ENCODE measurements at places on chromosomes 7 and 10. TPM values are rescaled to one million over a fixed set of nuclear protein-coding genes. Genes with fewer than 3 reads are reported as not detected.

Gene ANKRD30A
- total RNA-seq = not detected

Gene RPEL1
- total RNA-seq = not detected

Gene TMEM196
- total RNA-seq = not detected

Gene LDB3
- 27.4 TPM for total RNA-seq

DNA sequence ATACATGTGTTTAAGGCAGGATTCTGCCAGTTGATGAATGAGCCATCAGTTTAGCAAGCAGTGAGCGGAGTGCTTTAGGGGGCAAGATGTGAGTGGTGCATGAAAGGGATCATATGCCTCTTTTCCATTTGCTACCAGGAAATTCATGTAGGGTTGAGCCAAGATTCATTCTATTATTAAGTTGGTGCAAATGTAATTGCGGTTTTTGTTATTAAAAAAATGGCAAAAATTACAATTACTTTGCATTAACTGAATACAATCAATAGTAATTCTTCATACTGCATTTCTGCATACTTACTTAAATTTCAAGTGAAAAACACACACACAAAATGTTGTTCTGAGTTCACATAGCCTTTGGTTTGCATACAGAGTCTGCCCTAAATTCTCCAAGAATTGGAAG, 30.1 kb upstream of the NAMPT start:
- H3K36me3 ChIP-seq = no peaks in the 10 kb centered on the region
- no peaks in the 10 kb centered on the region for H3K4me1 ChIP-seq
- H3K4me3 ChIP-seq = no peak overlapping the region
- no peaks in the 10 kb centered on the region for H3K27me3 ChIP-seq
- H3K27ac ChIP-seq = no peak overlapping the region

DNA sequence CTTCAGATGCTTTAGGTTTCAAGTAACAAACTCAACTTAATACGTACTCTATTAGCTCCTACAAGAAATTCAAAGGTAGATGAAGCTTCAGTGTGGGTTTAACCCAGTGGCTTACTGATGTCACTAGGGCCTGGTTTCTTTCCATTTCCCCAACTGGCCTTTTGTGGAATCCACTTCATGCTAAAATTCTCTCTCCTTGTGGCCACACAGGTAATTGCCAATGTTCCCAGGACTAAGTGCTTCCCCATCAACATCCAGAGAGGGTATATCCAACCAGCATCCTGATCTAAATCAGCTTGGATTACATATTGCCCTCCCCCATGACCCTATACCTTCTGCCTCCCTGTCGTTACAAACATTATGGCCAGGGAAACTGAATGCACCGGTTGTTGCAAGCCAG, 10.7 kb downstream of the FBXL13 start:
- DNase-seq = no peak
- H3K27me3 ChIP-seq = no peaks in the 10 kb centered on the region
- no peaks in the 10 kb centered on the region for H3K4me1 ChIP-seq
- no peak overlapping the region for H3K27ac ChIP-seq

DNA sequence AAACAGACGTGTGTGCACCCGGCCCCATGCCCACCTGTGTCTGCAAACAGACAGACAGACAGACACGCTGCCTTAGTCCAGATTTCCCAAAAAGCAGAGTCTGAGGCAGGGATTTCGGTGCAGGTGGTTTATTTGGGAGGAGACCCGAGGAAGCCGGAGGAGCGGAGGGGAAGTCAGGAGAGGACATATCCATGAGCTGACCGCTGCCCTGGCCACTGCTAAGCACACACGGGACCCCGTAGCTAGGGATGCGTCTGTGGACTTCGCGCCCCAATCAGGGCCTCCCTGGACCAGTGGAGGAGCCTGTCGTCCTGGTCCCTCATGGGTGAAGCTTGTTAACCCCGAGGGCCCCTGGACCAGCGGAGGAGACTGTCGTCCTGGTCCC, 47.6 kb downstream of the FOXL3 start:
- DNase-seq = no peak
- H3K4me1 ChIP-seq = peaks cover 18% of the 10 kb centered on the region
- H3K27ac ChIP-seq = no peak overlapping the region
- no peak overlapping the region for H3K4me3 ChIP-seq

DNA sequence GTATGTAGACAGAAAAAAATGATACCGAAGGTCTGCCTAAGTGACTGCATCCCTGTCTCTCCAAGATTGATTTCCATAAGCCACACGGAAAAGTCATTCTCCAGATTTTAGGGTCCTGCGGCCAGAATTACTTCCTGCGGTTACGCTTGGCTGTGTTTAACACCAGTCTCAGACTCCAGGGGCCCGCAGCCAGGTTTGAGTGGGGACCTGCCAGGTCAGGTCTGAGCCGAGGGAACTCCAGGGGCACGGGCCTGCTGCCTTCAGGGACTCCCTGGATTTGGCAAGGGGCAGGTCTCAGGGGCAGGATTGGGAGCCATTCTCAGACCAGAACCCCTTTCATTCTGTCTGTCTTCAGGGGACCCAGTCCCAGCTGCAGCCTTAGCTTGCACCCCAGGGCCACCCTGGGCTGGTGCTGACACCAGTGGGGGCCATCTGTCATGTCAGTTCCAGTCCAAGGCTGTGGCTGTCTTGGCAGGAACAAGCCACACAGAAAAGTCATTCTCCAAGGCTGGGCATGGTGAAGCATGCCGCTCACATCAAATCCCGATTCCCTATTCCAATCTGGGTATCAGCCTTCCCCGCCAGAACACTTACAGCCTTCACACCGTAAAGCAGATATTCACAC, 39.0 kb downstream of the TMEM120A start:
- H3K4me3 ChIP-seq = no peak overlapping the region
- H3K27ac ChIP-seq = peak overlapping the region; percentile 45

DNA sequence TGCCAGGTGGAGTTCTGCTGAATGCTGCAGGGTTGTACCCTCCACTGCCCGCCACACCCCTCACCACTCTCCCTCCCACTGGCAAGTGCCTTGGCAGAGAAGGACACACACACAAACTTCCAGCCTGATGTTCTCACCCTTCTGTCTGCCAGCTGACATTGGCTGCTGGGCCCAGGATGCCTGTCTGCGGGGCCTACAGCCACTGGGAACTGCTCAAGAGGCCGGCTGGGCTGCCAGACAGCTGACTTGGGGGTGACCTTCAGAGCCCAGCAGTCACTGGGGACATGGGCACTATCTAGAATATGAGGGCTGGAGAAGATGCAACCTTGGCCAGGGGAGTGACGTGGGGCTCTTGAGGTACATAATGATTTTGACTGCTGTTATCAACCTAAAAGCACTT, 157.1 kb downstream of the SH3PXD2A start:
- no peaks in the 10 kb centered on the region for H3K36me3 ChIP-seq
- H3K27me3 ChIP-seq = no peaks in the 10 kb centered on the region
- H3K27ac ChIP-seq = peak overlapping the region; percentile 72
- no peak for DNase-seq
- H3K4me1 ChIP-seq = peaks cover 37% of the 10 kb centered on the region

DNA sequence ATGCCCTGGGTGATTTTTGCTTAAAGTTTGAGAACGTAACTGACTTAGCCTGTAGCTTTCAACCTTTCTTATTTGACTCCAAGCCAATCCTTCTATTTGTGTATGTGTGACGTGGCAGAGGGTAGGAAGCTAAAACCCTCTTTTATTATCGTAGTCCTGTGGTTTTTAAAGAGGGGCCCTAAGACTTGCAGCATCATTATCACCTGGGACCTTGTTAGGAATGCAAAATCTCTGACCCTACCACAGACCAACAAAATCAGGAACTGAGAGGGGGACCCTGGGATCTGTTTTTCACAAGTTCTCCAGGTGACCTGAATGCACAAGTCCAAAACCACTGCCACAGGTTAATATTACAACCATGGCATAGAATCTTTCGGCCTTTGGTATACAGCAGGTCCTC, 80.1 kb downstream of the OSBPL3 start:
- H3K4me3 ChIP-seq = no peak overlapping the region
- H3K27ac ChIP-seq = no peak overlapping the region
- H3K27me3 ChIP-seq = no peaks in the 10 kb centered on the region
- H3K36me3 ChIP-seq = no peaks in the 10 kb centered on the region
- H3K4me1 ChIP-seq = no peaks in the 10 kb centered on the region
- no peak for DNase-seq

GRCh38 chr10:13528123-13528874, 515 bp downstream of the BEND7 start:
- no peaks in the 10 kb centered on the region for H3K27me3 ChIP-seq
- DNase-seq = no peak
- H3K36me3 ChIP-seq = no peaks in the 10 kb centered on the region
- peaks cover 5% of the 10 kb centered on the region for H3K4me1 ChIP-seq

DNA sequence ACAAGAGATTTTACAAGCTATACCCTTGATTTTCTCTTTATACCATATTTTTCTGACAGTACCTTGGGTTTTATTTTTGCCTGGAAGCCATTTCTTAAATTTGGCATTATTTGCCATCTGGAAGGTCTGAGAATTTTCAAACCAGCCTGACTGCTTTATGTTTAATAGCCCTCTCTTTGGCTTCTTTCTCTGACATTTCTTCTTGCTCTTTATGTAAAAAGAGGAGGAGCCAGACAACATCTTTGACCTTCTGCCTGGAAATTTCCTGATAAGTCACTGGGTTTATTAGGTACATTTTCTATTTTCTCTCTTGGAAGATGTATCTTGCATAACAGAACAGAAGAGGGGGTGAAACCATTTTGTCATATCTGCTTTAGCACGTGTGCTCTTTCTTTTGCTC, 79.6 kb downstream of the LANCL2 start:
- no peak overlapping the region for H3K4me3 ChIP-seq
- no peak for DNase-seq
- H3K27ac ChIP-seq = no peak overlapping the region
- no peaks in the 10 kb centered on the region for H3K36me3 ChIP-seq
- no peaks in the 10 kb centered on the region for H3K27me3 ChIP-seq

DNA sequence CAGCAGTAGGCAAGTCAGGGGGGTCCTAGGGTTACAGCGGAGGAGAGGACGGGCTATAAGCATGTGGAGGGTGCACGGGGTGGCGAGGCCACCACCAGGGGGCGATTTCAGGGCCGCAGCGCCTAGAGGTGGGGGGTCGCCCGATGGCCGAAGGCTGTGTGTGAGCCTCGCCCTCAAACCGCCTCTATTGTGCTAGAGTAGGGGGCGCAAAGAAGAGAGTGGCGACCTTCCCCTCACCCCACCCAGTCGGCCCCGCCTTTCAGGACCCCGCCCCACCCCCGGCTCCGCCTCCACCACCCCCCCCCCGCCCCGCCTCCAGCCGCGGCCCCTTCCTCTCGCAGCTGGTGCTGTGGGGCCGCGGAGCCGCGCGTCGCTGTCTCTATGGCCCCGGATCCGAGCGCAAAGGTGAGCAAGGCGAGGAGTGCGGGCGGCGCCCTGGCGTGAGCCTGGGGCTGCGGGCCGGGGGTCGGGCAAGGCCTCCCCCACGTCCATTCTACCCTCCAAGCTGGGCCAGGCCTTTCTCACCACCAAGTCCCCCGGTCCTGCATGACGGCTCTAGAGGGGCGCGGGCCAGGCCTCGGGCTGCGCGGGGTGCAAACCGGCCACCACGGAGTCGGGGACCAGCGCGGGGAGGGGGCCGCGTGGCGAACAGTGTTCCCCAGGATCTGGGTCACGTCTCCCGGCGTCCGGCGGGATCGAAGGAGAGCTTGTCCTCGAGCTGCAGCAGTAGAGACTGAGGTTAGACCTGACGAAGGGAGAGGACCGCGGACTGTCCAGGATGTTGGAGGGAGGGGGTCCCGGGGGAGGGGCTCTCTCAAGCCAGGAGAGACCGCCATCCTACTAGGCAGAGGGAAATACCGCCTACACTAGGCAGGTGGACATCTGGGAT, at the start of gene SEMA4G:
SEMA4G (plus strand) TSS at position 318 of the 889 bp plus-strand sequence. CDS start 3,409 bp downstream, outside the sequence.
- peak within 1 kb of the TSS; percentile 30 for H3K27ac ChIP-seq
- H3K4me1 ChIP-seq = peaks cover 9% of the 10 kb centered on the region
- H3K36me3 ChIP-seq = peaks cover 5% of the 10 kb centered on the region
- peak within 1 kb of the TSS; percentile 74 for H3K4me3 ChIP-seq

- no peaks in the 10 kb centered on the region for H3K27me3 ChIP-seq
- DNase-seq = peak; percentile 49
- H3K4me3 ChIP-seq = no peak overlapping the region
- H3K36me3 ChIP-seq = no peaks in the 10 kb centered on the region
These were observed 8.1 kb downstream of the STK32C start for GRCh38 chr10:132299371-132300336.

- H3K4me1 ChIP-seq = peaks cover 55% of the 10 kb centered on the region
- peak; percentile 85 for DNase-seq
- no peak overlapping the region for H3K4me3 ChIP-seq
- H3K36me3 ChIP-seq = no peaks in the 10 kb centered on the region
These were observed 39.8 kb upstream of the ZNF438 start for GRCh38 chr10:31071232-31072005.

DNA sequence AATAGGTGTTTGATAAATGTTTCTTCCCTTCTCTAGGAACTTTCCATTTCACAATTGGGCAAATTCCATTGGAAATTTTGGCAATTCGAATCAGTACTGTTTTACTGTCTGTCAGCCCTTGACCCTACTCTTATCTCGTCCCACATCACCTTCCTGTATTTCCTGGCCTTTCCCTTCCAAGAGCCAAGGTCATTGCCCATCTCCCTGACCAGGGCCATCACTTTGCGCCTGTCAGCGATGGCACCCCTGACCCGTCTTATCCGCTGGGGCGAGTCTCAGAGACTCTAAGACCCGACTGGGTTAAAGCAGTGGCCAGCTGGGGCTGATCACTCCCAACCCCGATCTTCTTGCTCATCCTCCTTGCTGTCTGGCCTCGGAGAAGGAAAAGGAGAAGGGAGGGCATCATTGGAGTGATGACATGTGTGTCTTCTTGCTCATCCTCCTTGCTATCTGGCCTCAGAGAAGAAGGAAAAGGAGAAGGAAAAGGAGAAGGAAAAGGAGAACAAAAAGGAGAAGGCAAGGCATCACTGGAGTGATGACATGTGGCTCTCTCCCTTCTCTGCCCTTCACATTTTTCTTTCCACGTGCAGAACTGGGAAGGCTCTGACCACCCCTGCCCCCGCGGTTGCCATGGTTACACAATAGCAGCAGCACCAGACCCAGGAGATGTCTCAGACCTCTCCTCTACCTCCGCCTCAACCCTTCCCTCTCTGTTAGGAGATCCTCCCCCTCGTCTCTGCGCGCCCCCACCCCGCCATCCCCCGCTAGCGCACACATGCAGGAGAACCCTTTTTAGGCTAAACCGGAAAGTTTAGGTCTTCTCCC, 2.0 kb downstream of the SEMA3D start:
- H3K4me3 ChIP-seq = peak overlapping the region; percentile 63
- H3K27me3 ChIP-seq = no peaks in the 10 kb centered on the region
- no peaks in the 10 kb centered on the region for H3K4me1 ChIP-seq

DNA sequence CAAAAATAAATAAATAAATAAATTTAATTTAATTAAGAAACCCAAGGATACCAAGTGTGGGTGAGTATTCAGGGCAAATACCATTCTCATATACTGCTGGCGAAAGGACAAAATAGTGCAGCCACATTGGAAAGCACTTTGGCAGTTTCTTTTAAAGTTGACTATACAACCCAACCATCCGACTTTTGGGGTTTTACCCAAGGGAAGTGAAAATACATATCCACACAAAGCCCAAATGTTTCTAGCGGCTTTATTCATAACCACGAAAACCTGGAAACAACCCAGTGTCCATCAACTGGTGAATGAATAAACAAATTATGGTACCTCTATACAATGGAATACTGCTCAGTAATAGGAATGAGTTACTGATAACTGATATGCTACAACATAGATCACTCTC, 36.2 kb upstream of the OGDHL start:
- H3K36me3 ChIP-seq = no peaks in the 10 kb centered on the region
- H3K27me3 ChIP-seq = no peaks in the 10 kb centered on the region
- no peak overlapping the region for H3K4me3 ChIP-seq
- H3K27ac ChIP-seq = no peak overlapping the region

GRCh38 chr10:100987685-100988049, 324 bp downstream of the TWNK start:
- DNase-seq = no peak
- H3K4me1 ChIP-seq = peaks cover 16% of the 10 kb centered on the region
- H3K4me3 ChIP-seq = peak overlapping the region; percentile 90
- no peaks in the 10 kb centered on the region for H3K27me3 ChIP-seq

GRCh38 chr7:7018290-7018689, 164.1 kb upstream of the C1GALT1 start:
- H3K27me3 ChIP-seq = no peaks in the 10 kb centered on the region
- H3K36me3 ChIP-seq = no peaks in the 10 kb centered on the region
